Kidney (tissue), 22 donors: ENCODE measurements at places on chromosomes 5 and 9. TPM values are rescaled to one million over a fixed set of nuclear protein-coding genes. Genes with fewer than 3 reads are reported as not detected.
A peak's percentile ranks its signal among the peaks of the same experiment; 100 is the strongest.

Gene NPR2
- total RNA-seq, result 17.0 TPM

Gene SOWAHA
- total RNA-seq, result 4.1 TPM

Gene PCDHA1
- 0.13 TPM for total RNA-seq

Gene PCDHB10
- 2.3 TPM for total RNA-seq

Gene NSG2
- total RNA-seq, result not detected

Gene GCNT4
- total RNA-seq, result 2.0 TPM

DNA sequence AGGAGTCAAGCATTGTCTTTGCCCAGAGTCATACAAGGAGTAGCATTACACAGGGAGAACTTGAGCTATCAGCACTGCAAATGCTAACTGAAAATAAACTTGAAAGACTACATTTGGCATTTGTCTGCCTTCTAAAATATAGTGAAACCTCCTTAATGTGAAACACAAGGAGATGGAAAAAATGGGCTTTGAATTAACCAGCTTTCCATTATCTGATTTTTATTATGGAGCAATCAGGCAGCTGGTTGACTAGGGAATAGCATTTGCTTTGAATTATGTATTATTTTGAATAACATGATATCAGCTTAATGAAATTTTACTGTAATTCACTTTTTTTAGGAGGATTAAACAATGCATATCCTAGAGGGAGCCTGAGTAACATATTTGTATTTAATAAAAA, 130.8 kb downstream of the GDNF start:
- H3K27ac ChIP-seq, result no peak overlapping the region
- no peaks in the 10 kb centered on the region for H3K27me3 ChIP-seq
- no peaks in the 10 kb centered on the region for H3K4me1 ChIP-seq
- H3K4me3 ChIP-seq, result no peak overlapping the region
- H3K36me3 ChIP-seq, result no peaks in the 10 kb centered on the region

DNA sequence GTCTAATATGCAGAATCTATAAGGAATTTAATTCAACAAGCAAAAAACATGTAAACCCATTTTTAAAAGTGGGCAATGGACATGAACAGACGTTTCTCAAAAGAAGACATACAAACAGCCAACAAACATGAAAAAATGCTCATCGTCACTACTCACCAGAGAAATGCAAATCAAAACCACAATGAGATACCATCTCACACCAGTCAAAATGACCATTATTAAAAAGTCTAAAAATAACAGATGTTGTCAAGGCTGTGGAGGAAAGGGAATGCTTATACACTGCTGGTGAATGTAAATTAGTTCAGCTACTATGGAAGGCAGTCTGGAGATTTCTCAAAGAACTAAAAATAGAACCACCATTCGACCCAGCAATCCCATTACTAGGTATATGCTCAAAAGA, 3.1 kb upstream of the KLHL3 start:
- H3K27me3 ChIP-seq, result no peaks in the 10 kb centered on the region
- no peaks in the 10 kb centered on the region for H3K36me3 ChIP-seq
- no peaks in the 10 kb centered on the region for H3K4me1 ChIP-seq
- DNase-seq, result no peak

GRCh38 chr5:81980598-81981260, 8.9 kb downstream of the ATG10 start:
- H3K4me3 ChIP-seq, result no peak overlapping the region
- no peaks in the 10 kb centered on the region for H3K36me3 ChIP-seq
- no peaks in the 10 kb centered on the region for H3K4me1 ChIP-seq
- DNase-seq, result no peak
- no peak overlapping the region for H3K27ac ChIP-seq

DNA sequence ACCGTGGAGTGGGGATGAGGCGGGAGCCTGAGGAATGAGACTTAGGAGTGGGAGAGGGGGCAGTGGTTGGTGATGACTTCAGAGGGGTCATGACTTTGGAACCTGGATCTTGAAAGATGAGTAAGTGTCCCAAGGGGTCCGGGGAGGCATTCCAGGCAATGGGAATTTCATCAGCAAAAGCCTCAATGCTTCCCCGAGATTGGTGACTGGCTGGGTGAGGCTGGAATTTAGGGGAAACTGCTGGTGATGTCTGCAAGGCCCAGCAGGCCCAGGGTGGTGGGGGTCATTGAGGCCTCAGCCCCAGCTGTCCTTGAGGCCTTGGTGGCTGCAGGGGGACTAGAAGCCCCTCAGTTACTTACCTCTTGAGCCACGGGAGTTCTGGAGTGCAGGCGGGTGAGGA, 7.5 kb downstream of the NDST1 start:
- H3K36me3 ChIP-seq, result no peaks in the 10 kb centered on the region
- H3K4me3 ChIP-seq, result no peak overlapping the region
- no peak for DNase-seq
- no peaks in the 10 kb centered on the region for H3K27me3 ChIP-seq

GRCh38 chr5:118533156-118533555, 455.2 kb downstream of the DTWD2 start:
- no peak overlapping the region for H3K4me3 ChIP-seq
- H3K27ac ChIP-seq, result no peak overlapping the region
- no peaks in the 10 kb centered on the region for H3K27me3 ChIP-seq
- DNase-seq, result no peak

GRCh38 chr5:87298692-87299362, 31.1 kb downstream of the RASA1 start:
- H3K36me3 ChIP-seq, result no peaks in the 10 kb centered on the region
- peaks cover 3% of the 10 kb centered on the region for H3K4me1 ChIP-seq
- no peak overlapping the region for H3K27ac ChIP-seq
- DNase-seq, result no peak

- no peak for DNase-seq
- no peak overlapping the region for H3K27ac ChIP-seq
- H3K4me3 ChIP-seq, result no peak overlapping the region
- H3K4me1 ChIP-seq, result no peaks in the 10 kb centered on the region
These were observed 279.7 kb downstream of the GLIS3 start for GRCh38 chr9:4020038-4020754.

GRCh38 chr5:179124853-179125788, 64.9 kb downstream of the ZNF354C start:
- H3K27ac ChIP-seq, result no peak overlapping the region
- no peaks in the 10 kb centered on the region for H3K4me1 ChIP-seq
- no peaks in the 10 kb centered on the region for H3K27me3 ChIP-seq
- no peaks in the 10 kb centered on the region for H3K36me3 ChIP-seq

DNA sequence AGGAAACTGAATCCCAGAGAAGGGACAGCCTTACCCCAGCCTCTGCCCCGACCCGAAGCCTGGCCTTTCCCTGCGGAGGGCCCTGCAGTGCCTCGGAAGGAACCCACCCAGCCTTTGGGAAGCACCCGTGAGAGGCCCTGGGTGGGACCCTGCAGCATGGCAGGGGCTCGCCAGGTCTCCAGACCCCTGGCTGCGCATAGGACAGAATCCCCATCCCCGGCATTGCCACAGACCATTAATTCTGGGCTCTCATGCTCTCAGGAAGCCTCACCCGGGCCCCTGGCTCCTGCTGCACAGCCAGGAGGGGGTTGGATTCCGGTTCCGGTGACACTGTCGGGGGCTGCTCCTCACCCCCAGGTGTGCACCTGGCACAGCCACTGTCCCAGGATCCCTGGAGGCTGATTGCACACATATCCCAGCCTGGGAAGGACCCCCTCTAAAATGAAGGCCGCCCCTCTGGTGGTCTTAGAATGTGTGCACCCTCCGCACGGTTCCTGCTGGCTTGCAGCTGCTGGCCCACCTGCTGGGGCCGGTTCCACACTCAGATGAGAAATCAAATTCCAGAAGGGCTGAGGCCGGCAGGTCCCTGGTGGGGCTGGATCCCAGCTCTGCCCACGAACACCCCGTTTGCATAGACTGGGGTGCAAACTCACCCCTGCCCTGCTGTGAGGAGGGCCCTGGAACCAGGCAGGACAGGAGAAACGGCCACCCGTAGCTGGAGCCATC, 4.7 kb downstream of the EGFL7 start:
- H3K4me1 ChIP-seq, result peaks cover 5% of the 10 kb centered on the region
- H3K36me3 ChIP-seq, result no peaks in the 10 kb centered on the region
- H3K4me3 ChIP-seq, result peak overlapping the region; percentile 34
- H3K27ac ChIP-seq, result no peak overlapping the region

DNA sequence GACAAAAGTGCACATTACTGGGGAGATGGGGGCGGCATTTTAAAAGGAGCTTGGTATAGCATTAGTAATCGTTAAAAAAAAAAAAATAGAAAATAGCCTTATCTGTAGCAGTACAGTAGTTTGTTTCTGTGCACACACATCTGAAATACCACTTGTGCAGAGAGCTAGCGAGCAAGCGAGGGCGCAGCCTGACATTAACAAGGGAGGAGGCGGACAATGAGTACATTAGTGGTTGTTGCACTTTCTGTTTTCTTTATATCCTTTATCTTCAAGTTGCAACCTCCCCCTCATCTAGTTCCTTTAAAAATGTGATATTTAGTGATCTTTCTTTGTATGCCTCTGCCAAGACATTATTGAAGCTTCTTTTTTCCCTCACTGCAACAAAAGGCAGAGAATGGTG, 880 bp upstream of the PTPDC1 start:
- DNase-seq, result peak; percentile 51
- no peaks in the 10 kb centered on the region for H3K27me3 ChIP-seq
- peaks cover 6% of the 10 kb centered on the region for H3K4me1 ChIP-seq
- H3K4me3 ChIP-seq, result no peak overlapping the region
